ENCODE measurements at places on chromosomes 16 and 17.

GRCh38 chr17:42065201-42065600 lies 14.8 kb upstream of the C17orf113 start:
- DNase-seq: no peak

GRCh38 chr16:57574086-57574485 lies 31.6 kb downstream of the ADGRG5 start:
- no peak for DNase-seq

- no peak for DNase-seq
Observed at GRCh38 chr17:73850426-73850825, 206.2 kb upstream of the SDK2 start.

DNA sequence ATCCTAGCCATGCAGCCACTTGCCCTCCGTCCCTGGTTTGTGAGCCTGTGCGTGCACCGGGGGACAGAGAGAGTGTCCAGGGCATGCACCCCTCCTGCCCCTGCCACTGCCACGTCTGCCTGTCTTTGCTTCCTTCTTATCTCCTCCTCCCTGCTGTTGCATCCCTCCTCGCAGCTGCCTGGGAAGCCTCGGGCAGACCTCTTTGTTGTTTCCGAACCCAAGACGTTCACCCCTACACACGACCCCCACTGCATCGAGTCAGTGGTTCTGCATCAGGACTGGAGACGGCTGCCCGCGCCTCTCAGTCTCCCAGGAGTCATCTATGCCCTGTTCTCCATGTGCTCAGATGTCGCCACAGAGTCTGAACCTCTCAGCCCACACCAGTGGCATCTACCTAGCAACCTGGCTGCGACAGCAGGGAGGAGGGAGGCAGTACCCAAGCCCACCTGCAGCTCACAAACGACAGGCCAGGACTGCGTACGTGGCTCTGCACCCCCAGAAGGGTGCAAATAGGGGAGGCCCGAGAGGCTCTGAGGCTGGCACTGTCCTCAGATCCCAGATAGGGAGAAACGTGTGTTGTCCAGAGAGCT lies 5.2 kb downstream of the TIMP2 start:
- no peak for DNase-seq

DNA sequence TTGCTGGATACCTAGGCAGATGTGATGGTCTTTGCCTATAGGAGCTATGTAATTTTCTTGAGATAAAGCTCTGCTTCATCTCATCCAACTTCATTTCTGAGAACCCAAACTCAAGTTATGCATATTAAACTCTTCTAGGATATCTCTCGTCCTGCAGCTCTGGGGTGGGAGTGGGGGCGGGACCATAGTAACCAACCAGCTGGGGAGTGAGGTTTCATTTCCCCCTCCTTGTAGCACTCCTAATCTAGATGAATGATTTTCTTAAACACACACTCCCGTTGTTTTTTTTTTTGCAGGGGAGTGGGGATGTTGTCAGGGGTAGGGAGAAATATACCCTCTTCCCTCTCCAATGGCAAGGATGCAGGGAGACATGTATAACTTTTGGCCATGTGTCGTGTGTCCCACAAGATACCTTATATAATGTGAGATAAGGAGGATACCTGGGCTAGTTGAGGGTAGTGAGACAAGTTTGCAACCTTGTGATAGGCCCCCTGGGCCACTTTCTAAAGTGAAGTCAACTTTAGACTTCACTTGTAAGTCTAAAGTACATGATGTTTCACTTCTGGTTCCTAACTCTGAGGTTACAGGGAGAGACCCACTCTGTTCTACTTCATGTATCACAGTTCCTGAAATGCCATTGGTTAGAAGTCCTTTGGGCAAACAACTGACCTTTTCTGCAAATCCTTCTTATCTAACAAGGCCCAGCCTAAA lies 10.5 kb upstream of the HEATR6 start:
- no peak for DNase-seq

All from stimulated activated CD8-positive, alpha-beta memory T cell treated with anti-CD3 and anti-CD28 coated beads, Interleukin-4, amount 100 ng/mL, for 1 hour (primary cell).